ENCODE measurements at places on chromosomes 6 and 20. TPM values are rescaled to one million over a fixed set of nuclear protein-coding genes. Genes with fewer than 3 reads are reported as not detected.

GRCh38 chr6:149138699-149139294, 178.7 kb upstream of the TAB2 start:
- DNase-seq = no peak

The C6orf15 gene
- not detected for total RNA-seq

GRCh38 chr6:101607111-101607690, 213.7 kb downstream of the GRIK2 start:
- DNase-seq = no peak

The TNNC2 gene
- not detected for total RNA-seq

DNA sequence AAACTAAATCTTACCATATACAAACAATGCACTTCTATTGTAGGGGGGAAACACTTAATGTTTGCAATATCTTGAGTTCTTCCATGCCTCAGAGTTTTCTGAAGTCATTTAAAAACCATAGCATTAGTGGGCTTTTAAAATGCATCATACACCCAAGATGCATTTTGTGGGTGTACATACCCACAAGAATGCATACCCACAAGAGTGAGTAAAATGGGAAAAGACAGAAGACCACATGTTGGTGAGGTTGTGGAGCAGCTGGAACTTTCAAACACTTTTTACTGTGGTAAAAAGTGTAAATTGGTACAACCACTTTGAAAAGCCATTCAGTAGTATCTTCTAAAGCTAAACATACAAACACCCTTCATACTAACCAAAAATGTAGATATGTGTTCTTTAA, 57.5 kb downstream of the CYB5R4 start:
- no peak for DNase-seq

DNA sequence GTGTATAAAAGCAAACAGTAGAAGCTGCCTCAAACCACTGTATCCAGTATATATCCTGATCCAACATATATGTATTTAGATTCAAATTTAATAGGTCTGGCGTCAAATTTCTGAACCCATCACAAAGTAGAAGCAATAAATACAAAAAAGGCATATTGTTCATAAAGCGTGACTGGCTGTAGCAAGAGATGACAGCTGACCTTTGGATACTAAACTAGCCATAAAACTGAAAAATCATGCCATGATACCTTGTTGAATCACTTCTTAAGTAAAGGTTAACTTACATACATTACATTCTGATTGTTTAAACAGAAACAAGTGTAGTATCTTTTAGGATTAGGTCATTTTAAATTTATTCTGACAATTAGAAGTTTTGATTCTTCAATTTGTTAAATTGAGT, 372.0 kb upstream of the FLRT3 start:
- no peak for DNase-seq

- DNase-seq = no peak
Observed at GRCh38 chr6:145818796-145819195, 4.2 kb upstream of the FBXO30 start.
